ENCODE measurements at places on chromosomes 5 and 9.

GRCh38 chr9:72856972-72857623 is 95.8 kb downstream of the ALDH1A1 start:
- H3K4me3 ChIP-seq = no peak overlapping the region
- no peaks in the 10 kb centered on the region for H3K36me3 ChIP-seq
- no peaks in the 10 kb centered on the region for H3K27me3 ChIP-seq
- DNase-seq = no peak

DNA sequence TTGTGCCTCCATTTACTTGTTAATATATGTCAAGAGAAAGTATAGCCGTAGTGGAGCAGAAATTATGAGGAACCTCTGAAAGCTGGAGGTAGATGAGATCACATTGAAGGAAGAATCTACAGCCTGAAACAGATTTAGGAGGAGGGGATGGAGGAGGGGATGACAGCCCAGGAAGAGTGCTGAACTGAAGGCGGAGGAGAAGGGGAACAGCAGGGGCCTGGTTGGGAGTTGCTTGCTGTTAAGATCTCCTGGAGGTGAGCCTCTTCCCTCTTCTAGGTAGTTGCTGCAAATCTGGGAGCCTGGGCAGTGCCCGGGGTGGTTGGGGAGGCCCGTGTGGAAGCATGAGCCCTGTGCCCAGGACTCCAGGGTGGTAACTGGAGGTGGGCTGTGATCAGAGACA is 111.8 kb upstream of the SEMA6A start:
- H3K27me3 ChIP-seq = peaks cover 5% of the 10 kb centered on the region
- no peaks in the 10 kb centered on the region for H3K36me3 ChIP-seq
- H3K4me3 ChIP-seq = no peak overlapping the region
- no peaks in the 10 kb centered on the region for H3K4me1 ChIP-seq
- DNase-seq = no peak

DNA sequence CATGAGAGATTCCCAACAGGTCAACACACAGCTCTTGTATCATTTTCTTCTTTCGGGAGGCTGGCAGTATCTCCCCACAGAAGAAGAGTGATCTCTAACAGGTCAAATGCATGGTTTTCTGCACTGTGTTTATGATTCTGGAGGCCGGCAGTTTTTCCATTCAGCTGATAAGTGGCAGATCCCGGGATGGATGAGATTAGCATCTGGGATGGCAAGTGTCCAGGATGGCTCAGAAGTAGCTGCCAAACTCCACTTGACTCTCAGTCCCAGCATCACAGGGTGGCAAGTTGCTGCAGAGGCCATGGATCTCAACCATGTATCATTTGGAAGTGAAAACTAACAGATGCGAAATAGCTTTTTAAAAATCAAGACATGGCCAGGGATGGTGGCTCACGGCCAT is 97.8 kb upstream of the SLC44A1 start:
- no peak overlapping the region for H3K27ac ChIP-seq
- H3K4me3 ChIP-seq = no peak overlapping the region
- no peaks in the 10 kb centered on the region for H3K36me3 ChIP-seq
- H3K27me3 ChIP-seq = peaks cover 2% of the 10 kb centered on the region
- H3K4me1 ChIP-seq = peaks cover 7% of the 10 kb centered on the region
- no peak for DNase-seq

- H3K4me3 ChIP-seq = no peak overlapping the region
- peaks cover 3% of the 10 kb centered on the region for H3K36me3 ChIP-seq
- no peak for DNase-seq
- peaks cover 29% of the 10 kb centered on the region for H3K27me3 ChIP-seq
- no peak overlapping the region for H3K27ac ChIP-seq
- H3K4me1 ChIP-seq = peaks cover 23% of the 10 kb centered on the region
Measured at GRCh38 chr9:96029722-96030530, 154.4 kb downstream of the ERCC6L2 start.

- H3K27me3 ChIP-seq = peaks cover 8% of the 10 kb centered on the region
- no peak overlapping the region for H3K27ac ChIP-seq
- DNase-seq = no peak
- no peaks in the 10 kb centered on the region for H3K36me3 ChIP-seq
- H3K4me3 ChIP-seq = no peak overlapping the region
- no peaks in the 10 kb centered on the region for H3K4me1 ChIP-seq
Measured at GRCh38 chr9:76322810-76323209, 71.4 kb downstream of the RFK start.

DNA sequence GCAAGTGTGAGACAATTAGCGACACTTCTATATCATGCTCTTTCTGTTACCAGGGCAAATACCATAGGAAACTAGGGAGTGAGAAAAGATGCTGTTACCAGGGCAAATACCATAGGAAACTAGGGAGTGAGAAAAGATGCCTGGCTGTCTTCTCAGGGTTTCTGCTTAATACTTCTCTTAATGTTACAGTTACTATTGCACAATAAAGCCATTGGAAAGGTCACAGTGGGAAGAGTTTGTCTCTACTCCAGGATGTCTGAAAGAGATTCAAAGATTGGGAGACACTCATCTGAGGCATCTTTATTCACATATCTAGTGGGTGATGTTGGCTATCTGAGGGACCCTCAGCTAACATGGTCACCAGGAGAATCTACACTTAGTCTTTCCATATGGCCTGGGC is 431.7 kb upstream of the POU5F2 start:
- DNase-seq = no peak
- H3K27ac ChIP-seq = no peak overlapping the region
- H3K27me3 ChIP-seq = no peaks in the 10 kb centered on the region
- no peak overlapping the region for H3K4me3 ChIP-seq
- no peaks in the 10 kb centered on the region for H3K4me1 ChIP-seq

DNA sequence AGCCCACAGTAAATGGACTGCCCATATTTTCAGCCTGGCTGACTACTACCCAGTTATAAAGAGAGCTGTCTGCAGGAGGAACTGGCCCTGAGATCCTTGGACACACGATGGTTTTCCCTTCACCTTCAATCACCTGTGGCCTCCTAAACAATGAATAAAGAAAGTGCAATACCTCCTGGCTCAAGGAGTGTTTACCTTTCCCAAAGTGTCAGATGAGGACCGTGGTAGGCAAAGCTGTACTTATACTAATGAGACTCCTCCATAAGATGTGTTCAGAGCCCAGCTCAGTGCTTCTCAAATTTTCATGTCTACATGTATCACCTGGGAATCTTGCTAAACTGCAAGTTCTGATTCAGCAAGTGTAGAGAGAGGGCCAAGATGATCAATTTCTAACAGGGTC is 284.5 kb upstream of the VLDLR start:
- peaks cover 2% of the 10 kb centered on the region for H3K27me3 ChIP-seq
- no peak overlapping the region for H3K4me3 ChIP-seq
- no peaks in the 10 kb centered on the region for H3K4me1 ChIP-seq

DNA sequence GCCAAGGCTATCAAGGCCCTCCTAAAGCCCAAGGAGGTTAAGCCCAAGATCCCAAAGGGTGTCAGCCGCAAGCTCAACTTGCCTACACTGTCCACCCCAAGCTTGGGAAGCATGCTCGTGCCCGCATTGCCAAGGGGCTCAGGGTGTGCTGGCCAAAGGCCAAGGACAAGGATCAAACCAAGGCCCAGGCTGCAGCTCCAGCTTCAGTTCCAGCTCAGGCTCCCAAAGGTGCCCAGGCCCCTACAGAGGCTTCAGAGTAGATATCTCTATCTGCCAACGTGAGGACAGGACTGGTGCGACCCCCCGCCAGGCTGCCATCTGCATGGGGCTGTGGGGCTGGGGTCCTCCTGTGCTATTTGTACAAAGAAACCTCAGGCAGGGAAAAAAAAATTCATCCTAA is 3.3 kb downstream of the HOMER1 start:
- no peak for DNase-seq
- H3K27me3 ChIP-seq = peaks cover 14% of the 10 kb centered on the region
- no peak overlapping the region for H3K27ac ChIP-seq
- H3K4me1 ChIP-seq = peaks cover 46% of the 10 kb centered on the region
- H3K4me3 ChIP-seq = peak overlapping the region; percentile 84
- no peaks in the 10 kb centered on the region for H3K36me3 ChIP-seq

- H3K4me3 ChIP-seq = no peak overlapping the region
- DNase-seq = no peak
- no peak overlapping the region for H3K27ac ChIP-seq
- no peaks in the 10 kb centered on the region for H3K36me3 ChIP-seq
- no peaks in the 10 kb centered on the region for H3K4me1 ChIP-seq
- peaks cover 21% of the 10 kb centered on the region for H3K27me3 ChIP-seq
Measured at GRCh38 chr9:95669253-95669652, 152.5 kb upstream of the PTCH1 start.

DNA sequence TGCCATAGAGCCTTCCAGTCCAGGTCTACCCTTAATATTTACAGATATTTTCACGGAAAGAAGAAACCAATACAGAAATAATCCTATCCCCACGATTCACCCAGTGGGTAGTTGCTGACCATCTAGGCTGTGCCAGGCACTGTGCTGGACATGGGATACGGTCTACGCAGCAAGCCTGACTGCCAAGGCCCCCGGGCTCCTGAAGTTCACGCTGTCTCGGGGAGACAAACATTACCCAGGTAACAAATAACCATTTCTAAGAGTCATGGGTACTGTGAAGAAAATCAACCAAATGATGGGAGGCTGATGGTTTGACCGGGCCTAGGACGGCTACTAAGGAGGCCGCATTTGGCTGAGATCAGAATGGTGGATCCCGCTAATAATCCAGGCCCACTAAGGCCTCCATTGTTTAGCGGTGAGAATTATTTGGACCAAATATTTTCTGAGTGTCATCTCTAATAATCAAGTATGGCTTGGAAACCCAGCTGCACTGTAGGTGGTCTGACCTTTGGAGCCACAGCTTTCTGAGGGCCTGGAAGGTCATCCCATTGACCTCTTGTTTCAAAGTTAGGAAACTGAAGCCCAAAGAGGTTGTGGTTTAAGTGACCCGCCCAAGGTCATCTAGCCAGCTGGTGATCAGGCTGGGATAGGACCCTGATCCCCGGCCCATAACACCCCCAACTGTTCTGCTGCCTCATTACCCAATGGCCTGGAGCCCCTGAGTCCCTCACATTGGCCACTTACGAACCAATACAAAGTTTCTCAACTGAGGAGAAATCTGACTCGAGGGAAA is 82.4 kb downstream of the AK8 start:
- peaks cover 21% of the 10 kb centered on the region for H3K27me3 ChIP-seq
- H3K36me3 ChIP-seq = no peaks in the 10 kb centered on the region
- H3K4me1 ChIP-seq = no peaks in the 10 kb centered on the region

GRCh38 chr9:126699401-126699881 is 85.7 kb downstream of the LMX1B start:
- peaks cover 3% of the 10 kb centered on the region for H3K4me1 ChIP-seq
- no peak for DNase-seq
- H3K36me3 ChIP-seq = no peaks in the 10 kb centered on the region
- H3K4me3 ChIP-seq = no peak overlapping the region
- no peak overlapping the region for H3K27ac ChIP-seq

GRCh38 chr5:33105521-33105941 is 335.2 kb upstream of the TARS1 start:
- no peak overlapping the region for H3K27ac ChIP-seq
- no peak for DNase-seq
- no peaks in the 10 kb centered on the region for H3K4me1 ChIP-seq

DNA sequence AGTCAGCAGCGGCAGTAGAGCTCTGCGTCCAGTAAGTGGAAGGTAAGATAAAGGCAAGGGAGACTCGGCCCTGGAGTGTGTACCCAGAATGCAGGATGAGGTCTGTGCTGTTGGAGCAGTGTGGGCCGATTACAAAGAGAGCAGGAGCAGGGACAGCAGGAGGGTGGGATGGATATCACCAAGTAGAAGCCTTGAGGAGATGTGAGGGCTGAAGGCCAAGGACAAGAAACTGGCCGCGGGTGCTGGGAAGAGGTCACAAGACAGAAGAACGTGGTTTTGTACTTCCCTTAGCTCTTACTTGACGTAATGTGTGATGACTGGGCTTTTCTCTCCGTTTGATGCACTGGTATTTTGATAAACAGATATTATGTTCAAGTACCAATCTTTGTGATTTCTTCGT is 43.7 kb downstream of the OR2V1 start:
- H3K27ac ChIP-seq = no peak overlapping the region
- H3K4me3 ChIP-seq = no peak overlapping the region
- H3K36me3 ChIP-seq = no peaks in the 10 kb centered on the region
- peaks cover 33% of the 10 kb centered on the region for H3K27me3 ChIP-seq
- DNase-seq = no peak
- no peaks in the 10 kb centered on the region for H3K4me1 ChIP-seq

- no peak overlapping the region for H3K4me3 ChIP-seq
- H3K27me3 ChIP-seq = no peaks in the 10 kb centered on the region
- no peaks in the 10 kb centered on the region for H3K36me3 ChIP-seq
- no peak for DNase-seq
Measured at GRCh38 chr5:113187906-113188305, 211.3 kb downstream of the DCP2 start.

GRCh38 chr5:53112909-53113308 is 3.4 kb upstream of the MOCS2 start:
- no peak overlapping the region for H3K27ac ChIP-seq
- peaks cover 26% of the 10 kb centered on the region for H3K4me1 ChIP-seq
- H3K27me3 ChIP-seq = no peaks in the 10 kb centered on the region
- DNase-seq = no peak

DNA sequence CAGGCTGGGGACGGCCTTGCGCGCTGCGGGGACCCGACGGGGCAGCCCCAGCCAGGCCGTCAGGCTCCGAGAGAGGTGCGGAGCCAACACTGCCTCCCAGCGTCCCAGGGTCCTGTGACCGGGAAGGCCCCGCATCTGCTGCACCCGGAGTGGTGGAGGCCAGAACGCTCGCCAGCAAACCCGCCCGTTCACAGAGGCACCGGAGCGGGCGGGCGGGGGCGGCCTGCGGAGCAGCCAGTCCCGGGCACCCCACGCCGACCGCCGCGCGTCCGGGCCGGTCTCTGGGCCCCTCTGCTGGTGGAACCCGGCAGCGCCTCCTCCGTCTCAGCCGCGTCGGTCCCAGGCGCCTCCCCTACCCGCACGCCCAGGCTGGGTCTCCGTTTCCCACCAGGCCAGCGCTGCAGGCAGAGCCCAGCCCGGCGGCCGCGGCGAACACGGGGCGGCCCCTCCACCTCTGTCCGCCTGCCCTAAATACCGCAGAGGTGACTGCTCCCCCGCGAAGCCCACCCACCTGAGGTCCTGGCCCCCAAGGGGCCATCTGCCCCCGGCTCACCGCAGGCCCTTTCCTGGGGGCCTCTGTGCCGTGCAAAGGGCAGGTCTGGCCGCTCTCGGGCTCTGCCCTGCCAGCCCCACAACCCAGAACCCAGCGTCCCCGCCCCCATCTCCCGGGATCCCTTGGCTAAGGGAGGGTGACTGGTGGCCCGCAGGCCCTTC is 15.9 kb downstream of the EXD3 start:
- H3K36me3 ChIP-seq = peaks cover 8% of the 10 kb centered on the region
- H3K27me3 ChIP-seq = peaks cover 2% of the 10 kb centered on the region

GRCh38 chr5:56142233-56142613 is 90.9 kb downstream of the ANKRD55 start:
- no peak overlapping the region for H3K4me3 ChIP-seq
- H3K36me3 ChIP-seq = no peaks in the 10 kb centered on the region
- H3K27me3 ChIP-seq = no peaks in the 10 kb centered on the region
- no peak overlapping the region for H3K27ac ChIP-seq
- peaks cover 22% of the 10 kb centered on the region for H3K4me1 ChIP-seq

- H3K27me3 ChIP-seq = no peaks in the 10 kb centered on the region
- peaks cover 32% of the 10 kb centered on the region for H3K36me3 ChIP-seq
- no peak overlapping the region for H3K4me3 ChIP-seq
- DNase-seq = no peak
- no peak overlapping the region for H3K27ac ChIP-seq
Measured at GRCh38 chr5:80149161-80149609, 106.7 kb downstream of the SERINC5 start.

- no peaks in the 10 kb centered on the region for H3K4me1 ChIP-seq
- H3K4me3 ChIP-seq = no peak overlapping the region
Measured at GRCh38 chr5:27020973-27021372, 17.4 kb downstream of the CDH9 start.

- peak overlapping the region; percentile 56 for H3K27ac ChIP-seq
- no peaks in the 10 kb centered on the region for H3K36me3 ChIP-seq
- no peak overlapping the region for H3K4me3 ChIP-seq
- H3K27me3 ChIP-seq = peaks cover 4% of the 10 kb centered on the region
- no peak for DNase-seq
Measured at GRCh38 chr5:139660923-139661814, 13.0 kb downstream of the CXXC5 start.
